ENCODE measurements at places on chromosomes 11 and 22. TPM values are rescaled to one million over a fixed set of nuclear protein-coding genes. Genes with fewer than 3 reads are reported as not detected.

Gene DLG2
- 2.9 TPM for total RNA-seq

DNA sequence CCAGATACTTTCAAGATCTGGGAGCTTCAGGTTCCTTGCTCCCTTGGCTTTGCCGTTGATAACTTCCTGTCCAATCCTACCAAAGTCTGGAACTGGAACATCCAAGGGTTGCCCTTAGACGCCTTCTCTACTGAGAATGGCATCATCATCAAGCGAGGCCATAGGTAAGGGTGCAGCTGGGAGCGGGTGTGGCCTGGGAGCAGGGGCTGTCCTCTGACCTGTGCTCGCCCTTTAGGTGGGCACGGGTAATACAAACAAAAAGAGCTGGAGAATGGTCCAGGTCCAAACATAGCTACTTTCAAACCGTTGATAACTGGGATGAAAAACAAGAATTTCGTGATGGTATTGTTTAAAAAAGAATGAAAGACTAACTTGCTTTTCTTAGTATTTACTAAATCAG, 25.0 kb downstream of the CASP12 start:
- no peak for DNase-seq
- H3K27me3 ChIP-seq: no peaks in the 10 kb centered on the region
- H3K4me1 ChIP-seq: no peaks in the 10 kb centered on the region
- H3K4me3 ChIP-seq: no peak overlapping the region
- H3K27ac ChIP-seq: no peak overlapping the region

Gene BCO2
- 17.0 TPM for total RNA-seq

DNA sequence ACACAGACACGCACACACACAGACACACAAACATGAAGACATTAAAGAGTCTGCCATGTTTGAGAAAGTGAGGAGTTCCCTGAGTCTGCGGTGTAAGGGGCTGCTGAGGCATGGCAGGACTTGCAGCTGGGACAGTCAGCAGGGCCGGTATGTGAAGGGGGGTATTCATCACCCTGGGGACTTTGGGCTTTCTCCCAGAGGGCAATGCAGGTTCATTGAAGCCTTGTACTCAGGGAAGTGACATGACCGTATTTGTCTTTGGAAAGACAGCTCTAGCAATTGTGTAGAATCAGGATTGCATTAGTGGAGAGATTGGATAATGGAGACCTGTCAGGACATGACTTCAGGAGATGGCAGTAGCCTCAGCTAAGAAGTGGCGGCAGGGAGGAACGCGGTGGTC, 9.4 kb upstream of the ADAMTS8 start:
- H3K4me1 ChIP-seq: no peaks in the 10 kb centered on the region
- DNase-seq: no peak
- H3K27ac ChIP-seq: no peak overlapping the region
- no peaks in the 10 kb centered on the region for H3K36me3 ChIP-seq
- no peaks in the 10 kb centered on the region for H3K27me3 ChIP-seq

Gene ASCC2
- total RNA-seq: 58.4 TPM

Measured in esophagus squamous epithelium (tissue), 5 donors.